H4 (cell line): ENCODE measurements at places on chromosomes 7 and 10. TPM values are rescaled to one million over a fixed set of nuclear protein-coding genes. Genes with fewer than 3 reads are reported as not detected.
A peak's percentile ranks its signal among the peaks of the same experiment; 100 is the strongest.

GRCh38 chr7:81487516-81487915 is 282.3 kb downstream of the HGF start:
- DNase-seq = no peak

DNA sequence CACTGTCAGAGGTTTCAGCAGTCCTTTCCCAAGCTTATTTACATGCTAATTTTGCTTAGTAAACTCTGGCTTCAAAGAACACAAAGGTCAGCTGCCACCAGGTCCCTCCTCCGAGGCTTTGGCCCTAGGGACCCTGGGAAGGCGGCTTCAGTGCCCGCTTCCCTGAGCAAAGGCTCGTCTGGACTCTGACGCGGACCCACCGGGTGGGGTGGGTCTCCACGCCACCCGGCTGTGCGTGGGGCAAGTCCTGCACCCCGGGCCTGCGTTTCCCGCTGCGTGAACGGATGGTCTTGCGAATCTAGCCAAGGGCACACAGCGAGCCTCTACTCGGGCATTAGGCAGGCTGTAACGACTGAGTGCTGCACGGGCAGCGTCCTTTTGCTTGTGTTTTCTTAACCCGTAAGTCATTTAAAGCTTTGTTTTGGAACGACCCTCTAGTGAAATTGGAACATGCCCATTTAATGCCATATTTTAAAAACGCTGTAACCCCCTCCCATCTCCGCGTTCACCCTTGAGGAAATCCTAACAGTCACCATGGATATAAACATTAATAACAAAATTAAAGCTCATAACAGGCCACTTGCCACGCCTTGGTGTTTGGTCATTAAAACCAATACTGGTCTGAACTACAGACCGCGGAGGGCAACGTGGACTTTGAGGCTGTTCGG is 828 bp downstream of the BNIP3 start:
- DNase-seq = no peak

- no peak for DNase-seq
Observed at GRCh38 chr10:5411941-5412276, 448 bp upstream of the NET1 start.

DNA sequence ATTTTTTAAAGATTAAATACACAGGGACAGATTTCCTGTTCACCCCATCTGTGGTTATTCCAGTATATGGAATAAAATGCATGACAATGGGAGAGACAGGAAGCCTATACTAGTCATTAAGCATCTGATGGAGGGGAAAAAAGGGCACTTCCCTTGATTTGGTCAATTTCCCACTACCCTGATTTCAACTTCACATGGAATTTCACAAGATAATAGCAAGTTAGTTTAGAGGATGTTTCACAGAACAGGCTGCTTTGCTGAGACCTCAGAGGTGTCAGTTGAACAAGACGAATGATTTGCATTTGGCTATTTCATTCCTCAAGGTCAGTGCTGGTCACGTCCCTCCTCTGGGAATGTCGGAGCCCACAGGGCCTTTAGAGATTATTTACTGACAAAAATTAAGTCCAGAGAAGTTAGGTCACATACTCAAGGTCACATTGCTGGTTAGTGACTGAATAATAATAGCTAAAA is 4.7 kb upstream of the ITPRIP start:
- DNase-seq = no peak

- no peak for DNase-seq
Observed at GRCh38 chr10:104505521-104506042, 135.5 kb upstream of the SORCS3 start.

GRCh38 chr7:155660758-155661093 is 16.3 kb downstream of the RBM33 start:
- no peak for DNase-seq

- DNase-seq = peak; percentile 68
Observed at GRCh38 chr10:109956454-109957091, 33.3 kb upstream of the XPNPEP1 start.

DNA sequence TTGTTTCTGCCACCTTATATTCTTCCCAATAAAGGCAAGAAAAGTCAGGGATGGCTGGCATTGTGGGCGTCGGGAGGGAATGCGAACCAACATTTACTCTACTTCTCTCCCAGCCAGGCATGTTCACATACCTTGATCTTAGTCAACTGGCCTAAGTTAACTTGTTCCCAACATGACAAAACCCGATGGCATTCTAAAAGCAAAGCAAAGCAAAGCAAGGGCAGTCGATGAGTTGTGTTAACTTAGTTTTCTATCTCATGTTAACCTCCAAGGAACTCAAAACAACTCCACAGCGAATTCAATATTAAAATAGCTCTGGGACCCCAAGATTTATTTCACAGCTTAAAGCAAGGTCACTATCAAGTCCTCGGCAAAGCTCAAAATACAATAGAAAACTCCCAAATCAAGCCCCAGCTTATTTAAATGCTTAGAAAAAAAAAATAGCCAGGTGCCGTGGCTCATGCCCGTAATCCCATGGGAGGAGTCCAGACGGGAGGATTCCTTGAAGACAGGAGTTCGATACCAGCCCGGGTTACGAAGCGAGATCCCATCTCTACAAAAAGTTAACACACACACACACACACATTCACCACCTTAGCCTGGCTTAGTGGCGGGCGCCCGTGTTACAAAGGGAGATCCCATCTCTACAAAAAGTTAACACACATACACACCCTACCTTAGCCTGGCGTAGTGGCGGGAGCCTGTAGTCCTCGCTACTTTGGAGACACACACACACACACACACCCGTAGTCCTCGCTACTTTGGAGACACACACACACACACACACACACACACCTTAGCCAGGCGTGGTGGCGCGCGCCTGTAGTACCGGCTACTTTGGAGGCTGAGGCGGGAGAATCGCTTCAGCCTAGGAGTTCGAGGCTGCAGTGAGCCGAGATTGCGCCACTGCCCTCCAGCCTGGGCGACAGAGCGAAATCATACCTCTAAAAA is 901 bp upstream of the CCNY start:
- no peak for DNase-seq

DNA sequence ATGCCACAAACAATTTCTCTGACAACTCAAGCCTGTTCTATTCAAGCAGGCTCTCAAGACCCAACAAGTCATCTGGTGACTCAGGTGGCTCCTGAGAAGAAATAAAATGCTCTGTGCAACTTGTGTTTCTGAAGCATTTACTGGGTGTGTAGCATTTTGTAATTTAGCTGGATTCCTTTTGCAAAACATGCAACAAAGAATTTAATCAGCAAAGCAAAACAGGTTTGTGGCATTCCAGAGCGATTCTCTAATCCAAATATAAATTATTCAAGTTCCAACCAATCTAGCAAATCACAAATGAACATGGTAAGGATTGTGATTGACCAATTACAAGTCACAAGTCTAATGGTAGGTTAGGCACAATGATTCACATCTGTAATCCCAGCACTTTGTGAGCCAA is 39.8 kb upstream of the C10orf67 start:
- DNase-seq = no peak

- no peak for DNase-seq
Observed at GRCh38 chr7:41573862-41574261, 129.0 kb downstream of the INHBA start.

DNA sequence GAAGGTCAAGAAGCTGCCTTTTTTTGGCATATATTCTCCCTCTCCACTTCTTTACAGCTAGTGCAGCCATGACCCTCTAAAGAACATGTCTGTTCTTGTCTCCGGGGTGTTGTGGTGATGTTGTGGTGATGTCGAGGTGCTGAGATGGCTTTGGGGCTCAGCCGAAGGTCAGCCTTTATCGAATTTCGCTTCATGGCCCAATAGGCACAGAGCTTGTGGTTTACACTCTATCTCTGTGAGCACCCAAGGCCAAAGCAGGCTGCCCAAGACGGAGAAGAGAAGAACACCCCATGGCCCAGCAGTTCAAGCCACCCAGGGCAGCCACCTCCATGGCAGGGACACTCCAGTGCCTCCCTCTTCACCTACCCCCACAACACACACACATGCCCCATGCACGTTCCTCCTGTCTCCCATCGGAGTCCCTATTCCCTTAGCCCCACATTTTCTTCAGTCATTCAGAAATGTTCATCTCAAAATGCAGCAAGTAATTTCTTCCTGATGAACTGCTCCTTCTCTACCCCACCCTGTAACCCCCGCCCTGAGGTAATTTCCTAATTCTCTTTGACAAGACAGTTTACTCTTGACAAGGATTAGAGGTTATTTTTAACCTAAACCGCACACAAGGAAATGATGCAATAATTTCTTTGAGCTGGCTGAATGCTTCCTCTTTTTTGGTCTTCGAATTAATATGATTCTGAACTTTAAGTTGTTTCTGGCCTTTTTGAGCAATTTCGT is 18.6 kb upstream of the ADRB1 start:
- peak; percentile 44 for DNase-seq

DNA sequence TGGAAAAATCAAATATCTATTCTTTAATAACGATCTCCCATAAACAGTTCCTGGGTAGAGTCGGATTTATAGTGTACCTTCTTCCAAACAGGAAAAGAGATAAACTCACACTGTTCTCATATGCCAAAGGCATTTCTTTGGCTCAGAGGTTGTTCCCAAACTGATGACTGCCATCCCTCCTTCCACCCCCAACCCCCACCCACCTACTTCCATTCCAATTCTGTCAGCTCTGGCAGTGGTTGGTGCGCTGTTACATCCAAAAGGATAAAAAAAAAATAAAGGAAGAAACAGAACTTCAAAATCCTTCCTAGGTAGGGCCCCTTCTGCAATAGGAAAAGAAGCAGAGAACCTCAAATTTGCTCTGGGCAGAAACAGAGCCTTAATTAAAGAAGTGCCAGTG is 104.7 kb downstream of the DGKI start:
- no peak for DNase-seq

- DNase-seq = no peak
Observed at GRCh38 chr7:36393826-36394225, 4.2 kb downstream of the ANLN start.

GRCh38 chr7:139108266-139109187 is 993 bp downstream of the ZC3HAV1 start:
- no peak for DNase-seq

DNA sequence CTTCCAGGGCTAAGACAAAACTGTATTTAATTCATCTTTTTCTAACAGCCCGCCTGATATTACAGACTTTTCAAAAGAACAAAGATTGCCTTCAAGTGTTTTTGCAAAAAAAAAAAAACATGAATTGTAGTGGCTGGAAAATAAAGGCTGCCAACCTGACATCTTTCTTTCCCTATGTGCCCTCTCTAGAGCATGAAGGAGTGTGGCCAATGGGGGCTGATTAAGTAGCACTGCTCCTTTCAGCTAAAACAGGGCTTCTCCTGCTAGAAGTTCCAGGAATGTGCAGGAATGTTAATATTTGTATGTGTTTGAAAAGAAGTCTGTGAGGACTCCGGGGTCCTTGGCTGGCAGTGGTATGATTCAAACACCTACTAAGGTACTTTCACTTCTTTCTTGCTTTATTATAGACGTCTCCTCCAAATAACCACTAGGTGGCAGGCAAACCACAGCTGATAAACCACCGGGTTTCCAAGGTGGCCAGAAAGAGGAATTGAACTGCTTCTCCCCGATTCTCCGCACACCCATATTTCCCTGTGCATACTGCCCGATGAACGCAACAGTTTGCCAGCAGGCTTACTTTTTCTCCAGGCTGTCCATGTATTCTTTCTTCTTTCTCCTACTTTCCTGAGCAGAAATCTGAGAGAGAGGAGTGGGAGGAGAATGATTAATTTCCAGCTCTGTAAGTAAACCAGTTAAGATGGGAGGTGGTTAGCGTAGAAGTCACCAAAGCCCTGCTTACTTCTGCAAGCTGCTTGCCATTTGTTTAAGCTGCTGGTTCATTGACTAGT is 56.8 kb upstream of the DGKI start:
- DNase-seq = peak; percentile 61

- DNase-seq = no peak
Observed at GRCh38 chr10:64555666-64556065, 1034.5 kb downstream of the REEP3 start.

GRCh38 chr7:3879355-3880075 is 578.5 kb downstream of the SDK1 start:
- no peak for DNase-seq

DNA sequence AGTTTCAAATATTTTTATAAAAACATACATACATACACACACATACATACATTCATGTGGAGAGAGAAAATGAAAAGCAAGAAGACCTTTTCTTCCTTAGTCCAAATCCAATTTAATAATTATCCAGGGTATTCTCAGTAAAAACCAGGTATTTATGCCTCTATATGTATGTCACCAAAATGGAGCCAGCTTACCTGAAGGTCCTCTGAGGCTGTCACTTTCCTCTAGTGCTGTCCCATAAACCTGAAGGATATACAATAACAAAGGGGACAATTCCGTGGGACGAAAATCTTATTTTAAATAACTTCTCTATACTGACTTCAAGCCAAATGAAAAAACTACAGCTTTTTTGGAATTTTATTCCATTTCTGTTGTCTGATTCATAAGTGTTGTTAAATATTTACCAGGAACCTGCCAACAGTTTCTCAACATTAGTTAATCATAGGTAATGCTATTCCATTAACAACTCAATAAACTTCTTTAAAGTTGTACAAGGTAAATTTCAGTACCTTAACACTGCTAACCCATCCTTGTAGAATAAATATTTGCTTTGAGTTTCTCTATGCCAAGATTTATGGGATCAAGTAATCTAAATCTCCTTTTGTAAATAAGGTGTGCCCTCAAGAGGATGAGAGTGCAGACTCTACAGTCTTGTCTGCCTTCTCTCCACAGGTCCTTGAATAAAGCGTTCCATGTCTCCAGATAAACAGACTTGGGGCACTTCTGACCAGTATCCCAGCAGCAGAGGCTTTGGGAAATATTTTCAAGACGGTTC is 260.3 kb downstream of the AHR start:
- peak; percentile 63 for DNase-seq

GRCh38 chr7:110131344-110131743 is 959.6 kb upstream of the LRRN3 start:
- no peak for DNase-seq

Gene CDK1
- total RNA-seq = 200 and 237 TPM in 2 replicates

Gene C10orf90
- 0.19 and 1.7 TPM in 2 replicates for total RNA-seq

Gene GLCCI1
- 6.7 and 8.1 TPM in 2 replicates for total RNA-seq

Gene VIPR2
- total RNA-seq = 0.68 and 0.77 TPM in 2 replicates

Gene TFR2
- 0.25 TPM in 1 of 2 replicates, not detected in the other for total RNA-seq

Gene UFSP1
- 6.3 and 6.7 TPM in 2 replicates for total RNA-seq

Gene OLAH
- total RNA-seq = 0.74 TPM in 1 of 2 replicates, not detected in the other

Gene CAMK2B
- 0.06 TPM in 1 of 2 replicates, not detected in the other for total RNA-seq

Gene PTPN20
- not detected in 2 replicates for total RNA-seq

Gene MUC3A
- not detected in 2 replicates for total RNA-seq

Gene DTX2
- total RNA-seq = 5.6 and 8.2 TPM in 2 replicates

Gene MKI67
- 19.2 and 33.3 TPM in 2 replicates for total RNA-seq
